T-helper 9 cell (primary cell): ENCODE measurements at places on chromosomes 1 and 21.

GRCh38 chr1:19385869-19386591, 73.9 kb downstream of the SLC66A1 start:
- DNase-seq = no peak

DNA sequence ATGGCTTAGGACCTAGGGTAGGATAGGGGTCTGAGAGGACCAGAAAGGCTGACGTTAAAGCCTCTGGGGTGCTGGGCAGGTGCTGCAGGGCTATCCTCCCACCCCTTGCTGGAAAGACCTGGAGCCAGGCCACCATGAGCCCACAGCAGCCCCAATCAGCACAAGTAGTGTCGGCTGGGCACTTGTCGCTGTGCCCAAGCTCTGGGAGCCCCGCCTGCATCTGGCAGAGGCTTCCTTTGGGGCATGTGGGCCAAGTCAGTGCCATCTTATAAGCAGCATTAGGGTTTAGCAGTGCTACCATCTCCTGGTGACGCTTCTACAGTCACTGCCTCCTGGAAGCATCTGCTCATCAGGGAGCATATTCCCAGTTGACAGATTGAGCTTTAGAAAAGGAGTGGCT, 31.3 kb downstream of the MAN1C1 start:
- no peak for DNase-seq

DNA sequence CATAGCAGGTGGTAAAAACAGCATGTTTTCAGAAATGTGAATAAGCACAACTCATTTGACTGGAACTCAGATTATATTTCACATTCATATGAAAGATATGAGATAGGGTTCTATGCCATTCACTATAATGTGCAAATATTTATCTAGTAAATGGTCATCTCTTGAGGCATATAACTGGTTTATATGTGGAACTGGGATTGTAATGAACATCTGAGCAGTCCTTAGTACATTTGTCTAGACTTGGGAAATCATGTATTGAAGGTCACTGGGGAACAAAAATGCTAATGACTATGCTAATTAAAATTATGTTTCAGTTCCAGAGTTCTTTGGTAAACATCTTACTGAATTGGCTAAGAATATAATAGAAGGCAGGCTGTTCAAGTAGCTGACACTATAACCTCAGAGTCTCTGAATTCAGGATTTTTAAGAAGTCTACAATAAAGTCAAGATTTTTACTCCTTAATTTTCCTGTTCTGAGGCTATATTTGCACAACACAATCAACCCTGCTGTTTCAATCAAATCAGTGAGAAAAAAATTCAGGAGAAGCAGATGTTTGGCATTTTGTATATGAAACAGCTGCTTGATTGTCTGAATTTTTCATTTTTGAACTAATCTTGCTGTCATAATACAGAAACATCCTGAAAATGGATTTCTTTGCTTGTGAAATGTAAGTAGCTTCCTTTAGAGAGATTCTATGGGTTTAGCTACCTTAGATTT, 244.8 kb upstream of the RGS18 start:
- no peak for DNase-seq

- DNase-seq = no peak
Measured at GRCh38 chr1:46448109-46448911, 41.3 kb upstream of the DMBX1 start.

- no peak for DNase-seq
Measured at GRCh38 chr1:96292141-96292540, 429.4 kb upstream of the PTBP2 start.

DNA sequence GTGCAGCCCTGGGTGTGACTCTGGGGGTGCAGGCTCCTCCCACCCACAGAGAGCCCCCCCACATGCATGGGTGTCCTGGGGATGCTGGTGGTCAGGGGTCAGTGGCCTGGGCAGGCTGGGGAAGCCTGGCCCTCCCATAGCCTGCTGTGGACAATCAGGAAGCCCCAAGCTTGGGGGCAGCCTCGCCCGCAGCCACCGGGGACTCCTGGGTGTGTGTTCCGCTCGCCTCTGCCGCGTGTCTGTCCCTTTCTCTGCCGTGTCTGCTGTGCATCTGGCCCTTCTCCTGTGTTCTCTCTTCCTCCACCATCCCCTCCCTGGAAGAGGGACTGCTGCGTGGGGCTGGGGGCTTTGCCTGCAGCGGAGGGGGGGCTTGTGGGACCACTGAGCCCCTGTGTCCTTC, 22.9 kb downstream of the AGRN start:
- DNase-seq = no peak

- DNase-seq = no peak
Measured at GRCh38 chr21:34363733-34364132, at the start of gene KCNE2. Gene KCNE2 (plus strand): TSS chr21:34364006. CDS start chr21:34370479, 6,473 bp downstream.

DNA sequence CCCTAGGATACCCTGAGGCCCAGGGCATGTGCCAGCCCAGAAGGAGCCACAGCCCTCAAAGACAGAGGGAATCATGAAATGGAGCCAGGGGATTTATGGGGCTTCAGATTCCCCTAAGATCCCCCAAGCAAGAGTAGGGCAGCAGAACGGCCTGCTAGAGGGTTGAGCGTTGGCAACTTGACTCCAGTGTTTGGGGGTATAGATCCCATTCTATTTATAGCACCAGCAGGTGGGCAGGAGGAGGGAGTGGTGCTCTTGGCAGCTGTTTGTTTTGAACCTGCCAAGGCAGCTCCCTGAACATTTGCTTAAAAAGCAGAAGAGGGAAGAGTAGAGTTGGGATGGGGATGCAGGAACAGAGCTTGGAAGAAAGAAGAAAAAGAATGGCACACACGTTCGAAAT, 33.7 kb downstream of the GLUL start:
- DNase-seq = no peak

- peak; percentile 90 for DNase-seq
Measured at GRCh38 chr1:114780344-114781226, at the start of gene SIKE1. Gene SIKE1 (minus strand): TSS chr1:114780685. CDS start chr1:114780607, 78 bp downstream.

DNA sequence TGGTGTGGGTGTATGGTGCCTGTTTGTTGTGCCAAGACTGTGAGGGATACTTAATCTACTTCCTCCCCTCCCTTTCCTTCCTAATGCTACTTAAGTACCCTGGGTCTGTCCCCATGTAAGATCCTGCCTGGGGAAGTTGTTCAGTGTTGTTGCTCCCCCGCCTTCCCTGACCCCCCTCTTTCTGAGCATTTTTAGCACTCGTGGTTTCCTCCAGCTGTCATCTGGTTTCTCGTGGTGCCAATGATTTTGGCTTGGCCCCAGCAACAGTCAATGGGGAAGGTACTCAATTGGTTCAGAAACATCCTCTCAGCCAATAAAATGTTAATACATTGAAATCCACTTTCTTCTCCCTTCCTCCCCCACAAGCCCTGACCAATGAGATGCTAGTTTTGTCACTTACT, 8.0 kb upstream of the B4GALT3 start:
- DNase-seq = peak; percentile 60

- peak; percentile 62 for DNase-seq
Measured at GRCh38 chr1:206551986-206552326, 44.6 kb downstream of the RASSF5 start.

GRCh38 chr1:191432817-191433216, 725.4 kb upstream of the RGS18 start:
- DNase-seq = no peak

- no peak for DNase-seq
Measured at GRCh38 chr1:167625040-167625823, 4.8 kb upstream of the RCSD1 start.

DNA sequence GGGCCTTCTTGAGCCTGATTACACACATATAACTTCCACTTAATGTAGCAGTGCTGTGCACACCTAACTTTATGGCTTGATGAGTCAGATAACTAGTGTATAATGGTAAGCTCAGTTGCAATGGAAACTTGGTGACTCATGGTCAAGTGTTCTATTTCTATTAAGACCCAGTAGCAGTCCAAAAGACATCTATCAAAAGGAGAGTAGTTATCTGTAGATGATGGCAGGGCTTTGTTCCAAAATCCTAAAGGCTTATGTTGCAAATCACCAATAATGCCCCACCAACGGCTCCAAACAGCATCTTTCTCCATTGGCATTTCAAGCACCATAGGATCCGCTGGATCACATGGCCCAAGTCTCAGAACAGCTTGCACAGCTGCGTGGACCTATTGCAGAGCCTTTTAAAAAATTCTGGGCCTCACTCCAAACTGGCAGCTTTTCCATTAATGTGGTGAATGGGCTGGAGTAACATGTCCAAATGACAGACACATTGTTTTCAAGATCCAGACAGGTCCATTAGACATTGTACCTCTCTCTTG, 566.8 kb upstream of the USP24 start:
- DNase-seq = no peak

DNA sequence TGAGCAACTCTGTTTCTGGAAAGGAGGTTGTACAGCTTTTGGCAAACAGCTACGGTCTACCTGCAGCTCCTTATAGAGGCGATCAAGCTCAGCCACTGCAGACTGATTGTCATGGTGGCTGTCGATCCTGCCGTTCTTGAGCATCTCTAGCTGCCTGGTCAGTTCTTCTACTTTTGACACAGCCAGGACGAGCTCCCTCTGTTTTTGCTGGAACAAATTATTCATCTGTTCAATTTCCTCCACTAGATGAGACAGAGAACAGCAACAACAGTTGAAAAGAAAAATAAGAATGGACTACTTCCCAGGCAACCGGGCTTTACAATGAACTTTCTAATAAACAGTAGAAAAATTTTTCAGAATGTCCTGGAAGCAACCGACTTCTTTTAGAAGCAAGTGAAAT, 42.5 kb downstream of the TP53BP2 start:
- DNase-seq = no peak

- DNase-seq = no peak
Measured at GRCh38 chr1:43908858-43909257, 24.7 kb upstream of the ARTN start.

GRCh38 chr21:41831866-41832595, 47.1 kb downstream of the PRDM15 start:
- DNase-seq = no peak

- no peak for DNase-seq
Measured at GRCh38 chr21:40912375-40912774, 65.4 kb upstream of the DSCAM start.

GRCh38 chr1:228555074-228555994, 68.2 kb downstream of the RNF187 start:
- no peak for DNase-seq

DNA sequence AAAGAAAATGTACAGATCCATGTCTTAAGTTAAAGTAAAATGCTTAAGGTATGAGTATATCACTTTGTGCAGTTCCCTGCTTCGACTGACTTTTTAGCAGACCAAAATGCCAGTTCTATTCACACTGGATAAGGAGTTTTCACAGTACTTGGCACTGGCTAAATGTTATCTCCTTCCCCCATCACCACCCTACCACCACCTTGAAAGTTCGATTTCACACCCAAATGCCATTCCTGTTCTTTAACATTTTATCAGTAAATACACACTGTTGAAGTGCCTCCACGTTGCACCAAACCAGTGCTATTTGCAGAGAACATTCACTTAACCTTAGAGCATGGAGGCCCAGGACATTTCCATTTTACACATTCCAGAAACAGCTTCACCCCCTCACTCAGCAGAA, 100.0 kb downstream of the URB2 start:
- DNase-seq = no peak

DNA sequence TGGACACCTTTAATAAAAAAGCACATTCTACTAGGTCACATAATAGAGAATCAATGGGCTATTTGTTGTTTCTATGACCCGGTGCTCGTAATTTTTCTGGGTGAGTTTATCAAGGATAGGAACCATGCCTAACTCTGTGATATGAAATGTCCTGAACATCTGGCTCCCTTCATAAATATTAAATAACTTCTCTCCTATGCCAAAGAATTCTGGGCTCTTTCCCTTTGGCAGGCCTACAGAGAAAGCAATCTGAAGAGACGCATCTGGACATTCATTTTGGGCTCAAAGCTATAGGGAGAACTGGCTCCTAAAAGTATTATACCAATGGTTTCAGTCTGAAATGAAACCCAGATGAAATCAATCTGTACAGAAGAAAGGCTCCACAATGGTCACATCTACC, 38.8 kb upstream of the ANGPTL7 start:
- DNase-seq = no peak

- no peak for DNase-seq
Measured at GRCh38 chr1:3001471-3002348, 19.6 kb upstream of the ACTRT2 start.

GRCh38 chr21:37270576-37271365, 3.6 kb upstream of the VPS26C start:
- no peak for DNase-seq

GRCh38 chr1:162846256-162847212, 14.4 kb downstream of the CCDC190 start:
- no peak for DNase-seq

DNA sequence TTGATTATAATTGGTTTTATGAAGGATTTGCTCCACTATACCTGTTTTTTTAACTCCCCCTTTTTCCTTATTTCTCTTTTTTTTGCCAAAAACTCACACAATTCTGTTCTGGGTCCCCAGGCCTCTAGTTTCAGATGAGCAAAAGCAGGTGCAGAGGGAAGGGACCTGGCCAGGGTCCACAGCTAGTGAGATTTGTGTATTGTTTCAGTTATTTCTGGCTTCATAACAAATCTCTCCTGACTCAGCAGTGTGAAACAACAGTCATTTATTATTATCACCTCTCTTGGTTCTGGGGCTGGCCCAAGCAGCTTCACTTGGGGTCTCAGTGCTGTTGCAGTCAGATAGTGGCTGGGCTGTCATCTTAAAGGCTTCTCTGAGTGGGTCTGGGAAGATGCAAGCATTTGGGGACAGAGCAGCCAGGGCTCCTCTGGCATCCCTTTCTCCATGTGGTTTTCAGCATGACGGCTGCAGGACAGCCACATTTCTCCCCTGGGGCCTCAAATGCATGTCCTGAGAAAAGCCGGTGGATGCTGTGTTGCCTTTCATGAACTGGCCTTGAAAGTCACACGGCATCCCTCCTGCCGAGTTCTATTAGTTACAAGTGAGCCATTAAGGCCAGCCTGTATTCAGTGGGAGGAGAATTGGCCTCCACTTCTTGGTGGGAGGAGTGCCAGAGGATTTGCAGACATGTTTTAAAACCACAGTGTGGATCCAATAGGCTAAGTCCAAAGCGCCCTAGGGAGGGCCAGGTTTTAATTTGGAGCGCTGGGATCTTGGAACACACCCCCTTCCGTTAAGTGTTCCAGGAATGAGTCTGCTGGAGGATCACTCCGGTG, 137.1 kb downstream of the CAMTA1 start:
- no peak for DNase-seq

GRCh38 chr1:29394521-29395225, 158.4 kb downstream of the PTPRU start:
- no peak for DNase-seq

- no peak for DNase-seq
Measured at GRCh38 chr1:99621340-99621901, 24.5 kb upstream of the PALMD start.

DNA sequence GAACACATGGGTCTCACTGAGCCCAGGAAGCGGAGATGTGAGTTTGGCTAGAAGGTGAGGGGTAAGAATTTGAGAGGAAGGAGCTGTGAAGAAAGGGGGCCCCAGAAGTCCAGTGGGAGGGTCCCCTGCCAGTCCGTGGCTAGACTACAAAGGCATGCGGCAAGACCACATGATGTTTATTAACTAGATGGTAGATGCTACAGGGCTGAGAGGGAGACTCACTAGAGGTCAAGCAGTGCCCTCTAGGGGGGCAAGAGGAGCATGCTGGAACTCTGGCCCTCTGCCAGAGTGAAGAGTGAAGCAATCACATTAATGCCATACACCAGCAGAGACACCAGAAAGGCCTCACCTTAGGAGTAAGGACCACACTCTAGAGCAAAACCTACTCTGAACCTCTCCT, 12.2 kb downstream of the KIAA0319L start:
- DNase-seq = no peak
